ENCODE measurements at places on chromosomes 6 and 20.

DNA sequence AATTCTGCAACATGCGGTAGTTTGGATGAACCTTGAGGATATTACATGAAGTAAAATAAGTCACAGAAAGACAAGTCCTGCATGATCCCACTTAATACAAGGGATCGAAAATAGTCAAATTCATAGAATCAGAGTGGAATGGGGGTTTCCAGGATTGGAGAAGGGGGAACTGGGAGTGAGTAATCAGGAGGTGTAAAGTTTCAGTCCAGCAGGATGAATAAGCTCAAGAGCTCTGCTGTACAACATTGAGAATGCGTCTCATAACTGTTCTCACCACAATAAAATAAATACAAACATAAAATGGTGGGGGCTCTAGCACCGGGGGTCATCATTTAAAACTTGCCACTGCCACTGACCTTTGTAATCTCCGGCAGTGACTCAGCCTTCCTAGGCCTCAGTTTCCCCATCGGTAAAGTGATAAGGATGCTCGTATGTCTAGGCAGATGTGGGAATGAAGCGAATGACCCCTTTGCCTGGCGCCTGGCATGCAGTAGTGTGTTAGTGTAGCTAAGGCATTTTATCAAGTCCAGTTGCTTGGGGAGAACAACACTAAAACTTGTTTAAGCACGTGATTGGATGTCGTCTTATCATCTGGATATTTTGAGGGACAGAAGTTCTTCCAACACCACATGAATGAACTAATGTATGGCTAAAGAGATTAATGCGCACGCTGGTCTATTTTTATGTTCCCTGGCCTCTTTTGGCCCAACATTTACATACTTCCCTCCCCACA is 421.1 kb downstream of the QKI start:
- no peaks in the 10 kb centered on the region for H3K36me3 ChIP-seq
- peaks cover 3% of the 10 kb centered on the region for H3K27me3 ChIP-seq
- H3K4me1 ChIP-seq, result no peaks in the 10 kb centered on the region
- no peak overlapping the region for H3K27ac ChIP-seq

DNA sequence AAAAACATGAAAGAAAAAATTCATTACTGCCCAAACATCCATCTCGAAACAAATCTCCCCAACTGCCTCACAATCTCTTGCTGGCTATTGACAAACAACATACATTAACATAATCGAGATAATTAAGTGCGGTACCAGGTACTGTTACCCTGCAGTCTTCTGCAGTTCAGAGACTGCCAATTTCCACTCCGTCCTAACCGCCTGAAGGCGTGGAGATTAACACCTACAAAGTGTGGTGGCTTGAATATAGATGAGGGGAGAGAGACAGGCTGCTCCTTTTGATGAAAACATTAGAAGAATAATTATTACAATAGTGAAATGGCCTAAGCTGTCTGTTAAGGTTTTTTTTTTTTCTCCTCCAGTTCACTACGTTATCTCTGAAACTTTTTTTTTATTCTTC is 258.9 kb upstream of the SOX4 start:
- H3K4me1 ChIP-seq, result no peaks in the 10 kb centered on the region
- peaks cover 3% of the 10 kb centered on the region for H3K27me3 ChIP-seq
- no peak overlapping the region for H3K27ac ChIP-seq
- no peak for DNase-seq
- no peak overlapping the region for H3K4me3 ChIP-seq

- H3K27ac ChIP-seq, result no peak overlapping the region
- no peak for DNase-seq
- no peaks in the 10 kb centered on the region for H3K4me1 ChIP-seq
- H3K27me3 ChIP-seq, result peaks cover 18% of the 10 kb centered on the region
- H3K36me3 ChIP-seq, result no peaks in the 10 kb centered on the region
These were observed 319.9 kb downstream of the TRDN start for GRCh38 chr6:123316733-123317323.

- no peaks in the 10 kb centered on the region for H3K4me1 ChIP-seq
- DNase-seq, result no peak
- H3K27me3 ChIP-seq, result no peaks in the 10 kb centered on the region
- H3K27ac ChIP-seq, result no peak overlapping the region
- no peaks in the 10 kb centered on the region for H3K36me3 ChIP-seq
These were observed 68.4 kb downstream of the RSPO3 start for GRCh38 chr6:127186889-127187288.

DNA sequence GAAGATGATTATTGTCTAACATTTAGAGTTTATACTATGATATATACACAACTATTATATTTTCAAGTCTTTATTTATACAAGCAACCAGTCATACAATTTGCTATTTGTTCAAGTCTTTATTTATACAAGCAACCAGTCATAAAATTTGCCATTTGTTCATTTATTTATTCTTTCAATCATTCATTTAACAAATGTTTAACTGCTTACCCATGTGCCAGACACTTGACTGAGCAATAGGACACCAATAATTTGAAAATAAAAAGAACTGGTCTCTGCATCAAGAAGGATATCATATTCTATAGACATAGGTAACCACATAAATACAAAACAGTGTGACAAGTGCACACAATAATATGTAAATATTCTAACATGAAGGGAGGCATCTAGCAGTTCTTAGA is 20.3 kb downstream of the GRIK2 start:
- no peak overlapping the region for H3K4me3 ChIP-seq
- H3K27ac ChIP-seq, result no peak overlapping the region
- no peaks in the 10 kb centered on the region for H3K36me3 ChIP-seq
- no peaks in the 10 kb centered on the region for H3K27me3 ChIP-seq

DNA sequence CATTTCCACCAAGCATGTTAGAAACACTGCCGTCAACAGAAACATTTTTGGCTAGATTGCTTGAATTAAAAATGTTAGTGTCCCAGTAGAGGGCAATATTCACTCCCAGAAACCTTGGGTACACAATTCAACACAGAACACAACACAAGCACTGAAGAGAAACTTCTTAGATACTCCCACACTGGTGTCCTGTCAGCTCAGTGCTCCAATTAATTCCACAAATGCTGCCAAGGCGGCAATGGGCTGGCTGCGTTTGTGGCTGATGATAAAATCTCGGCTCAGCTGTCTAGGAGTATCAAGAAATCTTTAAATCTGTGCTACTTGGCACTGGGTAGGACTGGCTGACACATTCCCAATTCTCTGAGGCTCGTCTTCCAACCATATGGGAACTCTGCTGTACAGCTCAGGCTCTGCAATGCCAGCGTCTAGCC is 39.3 kb downstream of the BEND3 start:
- peaks cover 10% of the 10 kb centered on the region for H3K4me1 ChIP-seq
- DNase-seq, result no peak
- H3K4me3 ChIP-seq, result no peak overlapping the region
- no peak overlapping the region for H3K27ac ChIP-seq
- no peaks in the 10 kb centered on the region for H3K36me3 ChIP-seq
